ENCODE measurements at places on chromosomes 11 and 22.

DNA sequence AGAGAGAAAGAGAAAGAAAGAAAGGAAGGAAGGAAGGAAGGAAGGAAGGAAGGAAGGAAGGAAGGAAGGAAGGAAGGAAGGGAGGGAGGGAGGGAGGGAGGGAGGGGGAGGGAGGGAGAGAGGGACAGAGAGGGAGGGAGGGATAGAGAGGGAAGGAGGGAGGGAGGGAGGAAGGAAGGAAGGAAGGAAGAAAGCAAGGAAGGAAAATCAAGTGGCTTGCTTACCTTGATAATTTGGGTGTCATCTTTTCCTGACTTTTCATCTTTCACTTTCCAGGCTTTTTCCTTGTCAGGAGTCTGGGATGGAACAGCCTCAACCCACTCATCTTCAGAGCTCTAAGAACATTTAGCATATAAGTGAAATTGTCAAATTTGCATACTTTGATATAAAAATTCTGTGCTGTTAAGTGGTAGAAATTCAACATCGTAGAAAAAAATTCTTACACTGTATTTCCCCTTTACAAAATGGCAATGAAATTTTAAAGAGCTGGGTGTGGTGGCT is 14.9 kb downstream of the CWF19L2 start:
- DNase-seq = no peak

- DNase-seq = no peak
These were observed 1041.8 kb downstream of the LRRC4C start for GRCh38 chr11:40417627-40418026.

DNA sequence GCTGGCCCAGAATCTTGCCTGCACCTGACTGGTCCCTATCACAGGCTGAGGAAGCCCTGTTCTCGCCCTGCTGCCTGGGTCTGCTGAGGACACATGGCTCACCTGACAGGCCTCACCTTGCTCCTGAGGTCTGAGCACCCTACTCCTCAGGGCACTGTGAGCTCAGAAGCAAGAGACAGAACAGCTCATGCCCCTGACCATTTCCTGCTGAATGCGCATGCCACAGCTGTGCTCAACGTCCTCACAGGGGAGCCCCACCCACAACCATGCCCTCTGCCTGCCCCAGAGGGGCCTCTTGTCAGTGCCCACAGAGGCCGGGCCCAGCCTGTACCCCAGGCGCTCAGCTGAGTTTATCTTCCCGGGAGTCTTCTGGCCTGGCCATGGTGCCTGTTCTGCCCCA is 2.8 kb upstream of the TSPO start:
- DNase-seq = peak; percentile 27

DNA sequence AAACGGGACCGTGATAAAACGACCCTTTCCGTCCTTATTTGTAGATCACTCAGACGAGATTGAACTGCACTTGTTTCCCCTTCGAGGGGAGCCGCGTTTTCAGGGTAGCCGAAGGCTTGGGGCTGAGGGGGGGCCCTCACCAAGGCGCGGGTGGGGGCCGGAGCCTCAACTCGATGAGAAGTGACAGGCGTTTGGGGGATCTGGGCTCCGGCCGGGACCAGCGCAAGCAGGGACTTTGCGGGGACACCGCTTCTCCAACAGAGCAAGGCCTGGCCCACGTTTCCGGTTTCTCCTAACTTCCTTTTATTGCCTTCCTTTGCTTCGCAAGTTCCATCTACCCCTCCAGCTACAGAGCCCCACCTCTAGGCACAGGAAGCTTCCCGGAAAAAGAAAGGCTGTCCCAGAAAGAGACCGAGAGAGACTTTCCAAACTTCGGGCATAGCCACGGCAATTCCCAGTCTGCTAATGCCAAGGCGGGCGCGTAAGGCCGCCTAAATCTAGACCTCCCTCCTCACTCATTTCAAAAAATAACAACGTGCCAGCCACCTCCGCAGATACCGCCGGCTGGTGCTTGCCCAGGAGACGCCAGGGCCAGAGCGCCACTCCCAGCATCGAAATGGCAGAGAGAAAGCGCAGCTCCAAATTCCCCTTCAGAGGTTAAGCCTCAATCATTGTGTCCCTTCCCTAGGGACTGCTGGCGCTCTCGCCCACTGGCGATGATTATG is 6.6 kb downstream of the PAX6 start:
- DNase-seq = no peak

- peak; percentile 60 for DNase-seq
These were observed 14.9 kb downstream of the USP47 start for GRCh38 chr11:11856638-11857037.

- DNase-seq = peak; percentile 45
These were observed 2.5 kb downstream of the PKP3 start for GRCh38 chr11:396511-396947.

GRCh38 chr11:113521737-113522517 is 46.7 kb upstream of the DRD2 start:
- DNase-seq = no peak

DNA sequence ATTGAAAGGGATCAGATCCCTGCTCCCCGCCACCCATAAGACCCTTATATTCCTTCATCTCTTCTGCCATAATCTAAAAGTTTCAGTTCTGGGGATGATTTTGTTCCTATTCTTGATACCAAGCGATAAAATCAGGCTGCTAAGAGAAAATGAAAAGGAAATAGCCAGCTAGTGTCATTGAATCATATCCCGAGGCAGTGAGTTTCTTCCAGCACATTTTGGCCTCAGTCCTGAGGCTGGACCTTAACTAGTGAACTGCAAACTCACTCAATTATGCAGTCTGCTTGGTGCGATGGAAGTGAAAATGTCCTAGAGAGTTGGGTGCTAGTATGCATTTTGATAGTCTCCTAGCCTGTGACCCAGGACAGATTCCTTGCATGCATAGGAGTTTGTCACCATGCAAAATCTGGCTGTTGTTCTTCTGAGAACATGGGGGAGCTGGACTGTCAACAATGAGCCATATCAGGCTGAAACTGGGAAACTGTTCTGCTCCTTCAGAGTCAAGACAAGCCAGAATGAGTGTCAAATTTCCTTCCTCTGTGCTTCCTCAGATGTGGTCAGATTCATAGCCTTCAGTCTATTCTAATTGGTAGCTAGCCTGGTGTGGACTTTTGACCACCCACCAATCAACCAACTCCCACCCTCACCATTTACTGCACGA is 102.9 kb downstream of the CCDC81 start:
- no peak for DNase-seq
